Stimulated activated CD4-positive, alpha-beta T cell treated with anti-CD3 and anti-CD28 coated beads, Interleukin-1b, Interleukin-23, amount 100 ng/mL, for 1 hour (primary cell): ENCODE measurements at places on chromosomes 6 and 20.
A peak's percentile ranks its signal among the peaks of the same experiment; 100 is the strongest.

- DNase-seq: no peak
These were observed 1.6 kb downstream of the MYLIP start for GRCh38 chr6:16130437-16130891.

GRCh38 chr20:11443382-11444119 lies 474.1 kb upstream of the BTBD3 start:
- no peak for DNase-seq

DNA sequence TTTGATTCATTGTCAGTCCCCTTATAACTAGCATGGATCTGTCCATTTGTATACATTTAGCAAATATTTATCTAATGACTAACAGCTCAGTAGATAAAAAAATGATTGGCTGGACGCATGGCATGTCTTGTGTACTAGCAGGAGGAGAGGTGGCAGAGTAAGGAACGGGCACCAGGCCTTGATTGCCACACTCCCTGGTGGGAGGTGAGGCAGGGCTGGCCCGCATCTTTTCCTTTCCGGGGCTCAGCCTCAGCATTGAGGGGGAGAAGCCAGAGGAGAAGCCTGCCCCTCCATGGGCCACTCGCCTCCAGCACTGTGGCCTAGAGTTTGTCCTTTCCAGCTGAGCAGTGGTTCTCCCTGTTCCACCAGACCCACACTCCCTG lies 84.9 kb upstream of the TMEM181 start:
- DNase-seq: no peak

DNA sequence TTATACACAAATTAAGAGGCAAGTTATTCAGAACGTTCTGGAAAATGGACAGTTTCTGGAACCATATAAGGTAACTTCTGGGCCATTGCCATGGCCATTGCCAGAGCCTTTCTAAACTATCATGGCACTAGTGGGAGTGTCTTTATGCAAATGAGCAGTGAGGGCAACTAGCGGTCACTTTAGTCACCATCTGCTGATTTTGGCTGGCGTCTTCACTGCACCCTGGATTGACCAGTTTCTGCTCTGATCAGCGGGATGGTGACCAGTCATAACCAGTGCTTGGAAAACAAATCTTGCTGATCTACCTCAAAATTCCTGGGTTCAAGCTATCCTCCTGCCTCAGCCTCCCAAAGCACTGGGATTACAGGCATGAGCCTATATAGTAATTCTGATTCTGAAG lies 7.3 kb upstream of the SNTA1 start:
- no peak for DNase-seq

DNA sequence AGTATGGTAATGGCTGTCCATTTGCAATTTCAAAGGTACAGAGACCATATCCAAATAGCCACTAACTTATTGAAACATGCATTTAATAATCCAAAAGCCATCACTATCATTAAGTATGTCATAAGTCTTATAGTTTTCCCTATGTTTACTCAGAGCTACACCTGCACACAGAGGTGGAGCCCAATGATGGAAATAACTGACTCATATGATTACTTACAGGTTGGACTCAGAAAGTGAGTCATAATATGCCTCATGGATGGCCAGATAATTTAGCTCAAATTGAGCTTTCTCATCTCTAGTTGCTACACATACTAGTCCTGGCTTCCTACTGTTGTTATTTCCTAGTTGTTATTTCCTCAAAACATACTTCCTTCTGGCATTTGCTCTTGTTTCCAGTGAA lies 104.4 kb upstream of the KHDRBS2 start:
- no peak for DNase-seq

DNA sequence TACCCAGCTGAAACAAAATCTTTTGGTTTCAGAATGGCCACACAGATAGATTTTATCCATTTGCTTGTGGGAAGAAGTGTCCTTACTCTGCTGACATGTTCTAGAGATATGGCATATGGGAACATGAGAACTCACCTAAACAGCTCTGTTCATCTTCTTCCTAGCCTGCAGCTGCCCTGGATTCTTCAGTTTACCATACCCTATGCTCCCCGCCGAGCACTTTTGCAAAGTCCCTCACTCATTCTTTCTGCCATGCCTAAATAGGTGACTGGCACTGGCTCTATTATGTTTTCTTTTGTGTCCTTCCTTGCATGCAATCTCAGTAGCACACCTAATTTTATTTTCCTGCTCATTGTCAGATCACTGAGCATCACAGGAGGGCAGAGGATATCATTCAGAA lies 293.7 kb upstream of the RSPO3 start:
- DNase-seq: no peak

DNA sequence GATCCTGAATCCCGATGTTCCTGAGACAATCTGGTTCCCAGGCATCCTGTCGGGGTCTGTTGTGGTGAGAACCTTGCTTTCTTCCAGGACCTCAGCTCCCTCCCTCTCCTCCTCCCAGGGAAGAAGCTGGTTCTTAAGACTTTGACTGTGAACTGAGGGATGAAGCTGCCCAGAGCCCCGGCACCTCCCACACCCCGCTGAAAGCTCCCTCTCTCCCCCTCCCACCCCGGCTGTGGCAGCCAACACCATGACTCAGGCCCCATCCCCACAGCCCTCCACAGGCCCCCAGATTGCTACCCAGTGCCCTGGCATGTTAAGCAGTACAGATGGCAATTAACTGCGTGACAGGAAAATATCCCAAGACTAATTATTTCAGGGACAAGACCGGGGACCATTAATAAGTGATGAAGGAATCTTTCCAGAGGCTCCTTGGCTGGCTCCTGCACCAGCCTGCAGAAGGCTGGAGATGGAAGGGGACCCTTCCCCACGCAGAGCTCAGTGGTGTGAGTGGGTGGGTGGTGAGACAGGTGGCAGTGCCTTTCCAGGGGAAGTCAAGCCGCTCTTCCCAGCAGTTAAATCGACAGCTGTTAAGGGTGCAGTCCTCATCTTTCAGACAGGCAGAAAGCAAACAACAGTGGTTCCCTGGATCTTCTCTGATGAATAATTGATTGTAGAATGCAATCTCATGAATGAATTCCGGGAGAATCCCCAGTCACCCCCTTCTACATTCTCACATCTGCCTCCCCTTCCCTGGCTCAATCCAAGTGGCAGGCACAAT lies 237.9 kb downstream of the LRFN2 start:
- DNase-seq: no peak

GRCh38 chr20:4962241-4962855 lies 39.0 kb downstream of the SLC23A2 start:
- DNase-seq: no peak

- DNase-seq: peak; percentile 30
These were observed 44.8 kb downstream of the FGD2 start for GRCh38 chr6:37050045-37050853.

GRCh38 chr20:16132036-16132798 lies 441.0 kb downstream of the KIF16B start:
- DNase-seq: no peak

- DNase-seq: no peak
These were observed 198.2 kb downstream of the WDR27 start for GRCh38 chr6:169503422-169504152.

GRCh38 chr6:44507014-44507413 lies 119.5 kb downstream of the CDC5L start:
- no peak for DNase-seq

DNA sequence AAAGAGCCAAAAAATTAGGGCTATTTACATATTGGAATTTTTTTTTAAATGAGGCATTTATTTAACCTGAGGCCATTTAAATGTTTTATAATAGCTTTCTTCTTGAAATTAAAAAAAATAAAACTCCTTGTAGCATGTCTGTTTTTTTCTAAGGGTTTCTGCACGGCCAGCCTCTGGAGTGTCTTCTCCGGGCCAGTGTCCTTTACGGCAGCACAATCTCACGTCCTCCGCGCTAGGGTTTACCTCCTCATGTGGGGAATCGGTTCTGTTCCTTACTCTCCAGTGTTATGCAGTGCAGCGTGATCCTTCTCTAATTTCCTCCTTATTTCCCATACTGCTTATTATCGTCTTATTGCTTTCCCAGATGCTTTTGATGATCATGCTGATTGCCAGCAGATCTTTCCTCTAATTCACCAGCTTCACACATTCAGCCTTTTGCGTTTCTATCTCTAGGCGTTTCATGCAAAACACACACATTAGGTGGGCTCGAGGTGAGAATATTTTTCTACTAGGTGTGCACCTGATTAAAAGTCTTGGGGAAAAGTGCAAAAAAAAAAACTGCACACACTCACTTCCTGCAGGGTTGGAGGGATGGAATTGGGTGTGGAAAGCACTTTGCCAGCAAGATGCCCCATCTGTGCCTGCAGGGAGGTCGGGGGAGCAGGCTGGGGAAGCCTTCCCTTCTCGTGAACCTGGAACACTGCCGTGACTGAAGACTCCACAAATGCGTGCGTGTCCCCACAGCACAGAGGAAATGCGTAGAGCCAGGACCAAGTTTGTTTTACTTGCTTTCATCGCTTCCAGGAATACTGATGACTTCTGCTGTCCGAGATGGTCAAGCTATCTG lies 56.1 kb downstream of the PSMG4 start:
- no peak for DNase-seq

GRCh38 chr6:38080360-38080759 lies 260.8 kb downstream of the ZFAND3 start:
- DNase-seq: no peak

- no peak for DNase-seq
These were observed 29.1 kb downstream of the ASXL1 start for GRCh38 chr20:32387252-32387651.

DNA sequence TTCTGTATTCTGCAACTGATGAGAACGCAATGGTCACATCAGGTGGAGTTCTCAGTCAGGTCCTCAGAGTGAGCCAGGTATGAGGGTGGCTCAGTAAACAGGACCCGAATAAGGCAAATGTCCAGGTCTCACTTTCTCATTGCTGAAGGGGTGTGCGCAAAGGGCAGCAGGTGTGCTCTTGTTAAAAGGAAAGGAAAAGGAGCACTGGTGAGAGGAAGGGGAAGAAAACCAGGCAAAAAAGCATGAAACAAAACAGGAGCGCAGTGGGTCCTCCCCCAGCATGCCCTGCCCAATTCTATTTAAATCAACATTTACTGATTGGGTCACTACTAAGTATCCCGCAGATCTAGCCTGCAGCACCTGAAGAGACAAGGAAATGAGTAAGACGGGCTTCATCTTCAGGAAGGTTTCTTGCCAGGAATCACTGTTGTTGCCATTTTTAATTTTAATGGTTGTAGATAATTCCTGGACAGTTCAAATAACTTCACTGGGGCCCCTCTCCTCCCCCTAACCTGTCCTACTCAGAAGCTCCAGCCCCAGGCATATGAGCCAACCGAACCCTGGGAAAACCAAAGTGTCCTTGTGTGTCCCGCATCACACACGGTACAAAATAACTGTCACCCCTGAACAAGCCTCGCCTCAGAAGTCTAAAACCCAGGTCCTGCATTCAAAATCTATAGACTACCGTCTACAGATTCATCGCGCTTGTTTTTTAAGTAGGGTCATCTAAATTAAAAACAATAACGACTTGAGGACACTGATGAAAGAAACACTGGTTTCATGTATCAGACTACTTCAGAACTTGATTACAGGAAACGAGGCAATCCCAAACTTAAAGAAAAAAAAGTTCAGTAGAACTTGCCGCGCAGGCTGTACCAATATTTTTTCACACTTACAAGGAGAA lies 980 bp downstream of the MBOAT1 start:
- no peak for DNase-seq

DNA sequence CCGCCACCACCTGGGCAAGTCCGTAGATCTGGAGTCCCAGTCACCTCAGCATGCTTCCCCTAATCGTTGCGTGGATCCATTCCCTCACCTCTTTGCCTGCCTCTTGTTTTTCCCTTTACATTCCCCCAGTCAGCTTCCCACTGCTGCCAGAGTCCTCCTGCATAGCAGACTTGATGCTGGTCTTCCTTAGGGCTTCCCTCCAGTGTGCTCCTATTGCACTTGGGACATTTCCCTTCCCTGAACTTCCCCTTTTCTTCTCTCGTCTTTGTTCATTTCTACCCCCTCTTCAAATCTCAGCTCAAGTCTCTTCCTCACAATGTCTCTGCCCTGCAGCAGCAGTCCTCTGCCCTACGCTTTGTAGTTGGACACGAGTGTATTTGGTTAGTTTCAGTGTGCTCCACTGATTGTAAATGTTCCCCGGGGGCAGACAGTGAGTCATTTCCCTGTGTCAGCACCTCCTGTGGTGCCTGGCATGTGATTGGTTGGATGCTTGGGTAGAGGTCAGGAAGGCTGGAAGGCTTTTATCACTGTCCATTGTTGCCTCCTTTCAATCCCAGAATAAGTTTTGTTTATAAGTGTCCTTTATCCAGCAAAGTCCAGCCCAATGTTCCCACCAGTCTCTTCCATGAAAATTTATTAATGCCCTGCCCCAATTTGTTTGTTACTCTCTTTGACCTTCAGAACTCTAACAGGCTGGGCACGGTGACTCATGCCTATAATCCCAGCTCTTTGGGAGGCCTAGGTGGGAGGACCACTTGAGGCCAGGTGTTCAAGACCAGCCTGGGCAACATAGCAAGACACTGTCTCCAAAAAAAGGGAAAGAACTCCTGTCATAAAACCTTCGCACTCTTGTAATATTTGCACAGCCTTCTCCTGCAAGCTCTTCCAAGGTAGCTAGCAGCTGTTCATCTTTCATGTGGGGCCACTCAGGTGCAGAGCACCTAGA lies 38.3 kb downstream of the FAM120B start:
- no peak for DNase-seq

GRCh38 chr6:156780102-156780641 lies 3.0 kb downstream of the ARID1B start:
- no peak for DNase-seq
